Ecto neural progenitor cell (in vitro differentiated cells): ENCODE measurements at places on chromosomes 13 and 19.

- DNase-seq, result no peak
Measured at GRCh38 chr13:32201809-32202208, 113.4 kb downstream of the ZAR1L start.

DNA sequence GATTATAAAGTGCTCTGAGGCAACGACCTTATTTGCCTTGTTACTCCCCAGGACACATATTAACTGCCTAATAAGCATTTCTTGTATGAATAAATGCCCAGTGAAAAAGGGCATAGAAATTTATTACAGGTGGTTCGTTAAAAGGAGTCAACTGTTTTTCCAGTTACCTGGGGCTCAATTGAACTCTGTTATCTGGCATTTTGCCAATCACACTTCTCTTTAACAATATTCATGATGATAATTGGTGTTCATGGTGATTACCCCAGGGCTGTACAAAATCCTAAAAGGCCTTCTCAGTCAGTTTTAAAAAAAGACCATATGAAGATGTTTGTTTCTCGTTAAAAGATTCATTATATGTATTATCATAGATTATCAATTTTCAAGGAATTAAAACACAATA, 57.1 kb downstream of the KL start:
- no peak for DNase-seq

- no peak for DNase-seq
Measured at GRCh38 chr19:11460207-11460606, 20.6 kb downstream of the ELAVL3 start.

DNA sequence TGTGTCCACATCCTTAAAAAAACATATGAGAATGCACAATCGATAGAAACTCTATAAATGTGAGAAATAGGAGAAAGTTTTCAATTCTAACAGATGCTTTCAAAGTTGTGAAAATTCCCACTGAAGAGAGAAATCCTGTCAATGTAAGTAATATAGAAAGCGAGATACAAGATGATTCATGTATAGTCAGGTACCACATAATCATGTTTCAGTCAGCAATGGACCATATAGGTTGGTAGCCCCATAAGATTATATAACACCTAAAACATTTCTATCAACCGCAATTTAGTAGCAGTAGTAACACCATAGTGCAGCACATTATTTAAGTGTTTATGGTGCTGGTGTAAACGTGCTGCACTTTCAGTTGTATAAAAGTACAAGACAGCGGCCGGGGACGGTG, 18.5 kb downstream of the ZNF791 start:
- no peak for DNase-seq

- no peak for DNase-seq
Measured at GRCh38 chr19:32672841-32673240, 2.1 kb downstream of the ANKRD27 start.

- DNase-seq, result no peak
Measured at GRCh38 chr13:20497006-20497775, 28.5 kb downstream of the CRYL1 start.

GRCh38 chr19:19997656-19998268, 41.5 kb downstream of the ZNF682 start:
- no peak for DNase-seq

DNA sequence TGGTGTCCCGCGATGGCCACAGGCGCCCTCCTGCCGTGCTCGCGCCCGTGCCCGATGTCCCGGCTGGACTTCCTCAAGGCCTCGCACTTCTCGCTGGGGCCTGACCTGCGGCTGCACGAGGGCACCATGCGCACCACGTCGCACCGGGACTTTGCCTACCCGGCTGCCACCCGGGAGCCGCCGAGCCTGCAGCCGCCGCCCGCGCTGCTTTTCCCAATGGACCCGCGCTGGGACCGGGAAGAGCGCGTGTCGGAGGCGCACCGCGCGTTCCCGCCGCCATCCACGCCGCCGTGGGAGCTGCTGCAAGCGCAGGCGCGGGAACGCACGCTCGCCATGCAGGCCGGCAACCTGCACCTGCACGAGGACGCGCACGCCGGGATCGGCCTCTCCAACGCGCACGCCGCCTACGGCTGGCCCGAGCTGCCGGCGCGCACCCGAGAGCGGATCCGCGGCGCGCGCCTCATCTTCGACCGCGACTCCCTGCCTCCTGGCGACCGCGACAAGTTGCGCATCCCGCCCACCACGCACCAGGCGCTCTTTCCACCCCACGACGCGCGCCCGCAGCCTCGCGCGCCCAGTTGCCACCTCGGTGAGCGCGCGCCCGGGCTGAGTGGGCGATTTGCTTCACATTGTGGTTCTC, 12.1 kb upstream of the PEX11G start:
- peak; percentile 86 for DNase-seq

DNA sequence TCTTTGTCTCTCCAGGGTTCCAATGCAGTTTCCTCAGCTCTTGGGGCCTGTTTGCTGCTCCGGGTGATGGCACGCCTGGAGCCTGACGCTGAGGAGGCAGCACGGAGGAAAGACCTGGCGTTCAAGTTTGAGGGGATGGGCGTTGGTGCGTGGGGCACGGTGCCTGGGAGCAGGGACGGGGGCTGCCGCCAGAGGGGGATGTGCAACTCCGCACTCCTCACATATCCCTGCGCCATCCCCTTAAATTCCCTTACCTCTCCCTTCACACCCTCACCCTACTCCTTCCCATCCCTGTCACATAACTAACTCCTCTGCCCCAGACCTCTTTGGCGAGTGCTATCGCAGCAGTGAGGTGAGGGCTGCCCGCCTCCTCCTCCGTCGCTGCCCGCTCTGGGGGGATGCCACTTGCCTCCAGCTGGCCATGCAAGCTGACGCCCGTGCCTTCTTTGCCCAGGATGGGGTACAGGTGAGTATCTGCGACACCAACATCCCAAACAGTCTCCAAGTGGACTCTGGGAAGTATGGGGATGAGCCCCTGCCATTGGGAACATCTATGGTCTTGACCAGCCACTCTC, 31.1 kb downstream of the TRPM4 start:
- DNase-seq, result no peak

- DNase-seq, result peak; percentile 66
Measured at GRCh38 chr19:33794683-33795369, 1.8 kb upstream of the KCTD15 start.

- DNase-seq, result no peak
Measured at GRCh38 chr19:14528419-14529253, 758 bp upstream of the TECR start.

DNA sequence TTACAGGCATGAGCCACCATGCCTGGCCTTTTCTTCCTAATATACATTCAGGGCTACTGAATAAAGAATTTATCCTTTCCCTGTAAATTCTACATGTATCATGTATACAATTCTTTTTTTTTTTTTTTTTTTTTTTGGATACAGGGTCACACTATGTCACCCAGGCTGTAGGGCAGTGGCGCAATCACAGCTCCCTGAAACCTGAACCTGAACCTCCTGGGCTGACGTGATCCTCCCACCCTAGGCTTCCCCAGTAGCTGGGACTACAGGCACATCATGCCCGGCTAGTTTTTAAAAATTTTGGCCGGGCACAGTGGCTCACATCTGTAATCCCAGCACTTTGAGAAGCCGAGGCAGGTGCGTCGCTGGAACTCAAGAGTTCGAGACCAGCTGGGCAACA, 6.5 kb upstream of the SLC44A2 start:
- DNase-seq, result no peak

DNA sequence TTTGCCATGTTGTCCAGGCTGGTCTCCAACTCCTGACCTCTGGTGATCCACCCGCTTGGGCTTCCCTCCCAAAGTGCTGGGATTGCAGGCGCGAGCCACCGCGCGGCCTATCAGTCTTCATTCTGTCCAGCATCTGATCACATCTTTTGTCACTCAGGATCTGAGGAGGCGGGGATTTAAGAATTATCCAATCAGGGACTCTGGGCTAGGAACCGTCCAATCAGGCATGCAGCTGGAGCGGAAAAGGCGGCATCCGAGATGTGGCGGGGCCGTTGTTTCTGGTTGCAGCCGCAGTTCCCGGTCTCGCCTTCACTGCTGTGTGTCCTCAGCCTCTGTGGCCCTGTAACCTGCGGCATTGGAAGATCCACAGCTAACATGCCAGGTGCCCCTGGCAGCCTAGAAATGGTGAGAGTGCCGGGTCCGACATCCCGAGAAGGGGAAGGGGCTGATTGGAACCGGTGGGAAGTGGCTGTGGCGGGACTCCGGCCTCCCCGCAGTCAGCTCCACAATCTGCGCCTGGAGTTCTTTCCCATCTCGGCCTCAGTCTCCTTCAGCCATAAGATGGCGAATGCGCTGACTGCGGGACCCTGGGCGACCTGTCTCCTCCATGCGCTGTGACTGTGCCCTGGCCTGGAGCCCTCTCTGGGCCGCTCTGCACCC, at the start of gene ZNF729:
ZNF729 (plus strand) TSS at position 291 of the 660 bp plus-strand sequence; CDS start at position 376, 85 bp downstream.
- DNase-seq, result no peak

GRCh38 chr13:71516521-71516920, 350.5 kb downstream of the DACH1 start:
- no peak for DNase-seq

GRCh38 chr19:54162241-54162805, 2.8 kb upstream of the LENG1 start:
- peak; percentile 83 for DNase-seq

GRCh38 chr19:48770734-48771472, 15.6 kb downstream of the FGF21 start:
- DNase-seq, result no peak

GRCh38 chr19:19372656-19373416, 32.6 kb upstream of the GATAD2A start:
- no peak for DNase-seq

DNA sequence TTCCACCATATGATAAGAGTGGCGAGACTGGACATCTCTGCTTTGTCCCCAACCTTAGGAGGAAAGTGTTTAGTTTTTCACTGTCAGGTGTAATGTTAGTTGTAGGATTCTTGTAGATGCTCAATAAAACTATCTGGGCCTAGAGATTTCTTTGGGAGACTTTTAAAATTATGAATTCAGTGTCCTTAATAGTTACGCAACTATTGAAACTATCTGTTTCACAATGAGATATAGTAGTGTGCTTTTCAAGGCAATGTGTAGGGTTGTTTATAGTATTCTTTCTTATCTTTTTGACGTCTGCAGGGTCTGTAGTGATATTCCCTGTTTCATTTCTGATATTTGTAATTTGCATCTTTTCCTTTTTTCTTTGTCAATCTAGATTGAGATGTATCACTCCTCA, 33.2 kb upstream of the F7 start:
- DNase-seq, result no peak

GRCh38 chr19:2652504-2653099, 49.9 kb downstream of the GNG7 start:
- no peak for DNase-seq

DNA sequence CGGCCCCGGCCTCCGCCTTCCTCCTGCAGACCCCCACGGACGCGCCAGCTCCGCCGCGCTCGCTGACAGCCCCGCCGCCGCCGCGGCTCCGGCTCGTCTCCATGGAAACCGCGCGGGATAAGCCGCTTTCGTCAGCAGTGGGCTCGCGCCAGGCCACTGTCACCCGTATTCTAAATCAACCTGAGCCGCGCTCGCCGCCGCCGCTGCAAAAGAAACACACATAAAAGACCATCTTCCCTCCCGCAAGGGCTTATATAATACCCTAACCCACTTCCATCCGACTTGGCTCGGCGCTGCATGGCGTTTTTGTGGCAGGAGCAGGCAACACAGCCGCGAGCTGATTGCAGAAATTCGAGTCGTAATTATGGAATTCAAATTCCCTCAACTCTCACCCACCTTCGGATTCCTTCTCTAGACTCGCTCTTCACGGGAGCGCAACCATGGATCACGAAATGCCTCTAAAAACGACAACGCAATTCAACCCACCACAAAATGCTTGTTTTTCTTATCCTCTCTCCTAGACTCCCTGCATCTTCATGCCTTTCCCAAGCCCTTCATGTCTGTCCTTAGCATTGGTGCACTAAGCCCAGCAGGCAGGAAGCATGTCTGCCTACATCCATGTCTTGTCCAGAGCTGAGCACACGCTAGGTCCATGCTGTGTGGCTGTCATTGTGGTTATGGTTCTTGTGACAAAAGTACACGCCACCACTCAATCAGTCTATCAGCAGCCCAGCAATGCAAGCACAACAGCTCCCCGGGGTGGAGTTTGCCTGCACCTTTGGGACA, at the start of gene AMER2:
AMER2 (minus strand) TSS at position 772 of the 786 bp plus-strand sequence; CDS start at position 103, 669 bp downstream.
- peak; percentile 83 for DNase-seq

DNA sequence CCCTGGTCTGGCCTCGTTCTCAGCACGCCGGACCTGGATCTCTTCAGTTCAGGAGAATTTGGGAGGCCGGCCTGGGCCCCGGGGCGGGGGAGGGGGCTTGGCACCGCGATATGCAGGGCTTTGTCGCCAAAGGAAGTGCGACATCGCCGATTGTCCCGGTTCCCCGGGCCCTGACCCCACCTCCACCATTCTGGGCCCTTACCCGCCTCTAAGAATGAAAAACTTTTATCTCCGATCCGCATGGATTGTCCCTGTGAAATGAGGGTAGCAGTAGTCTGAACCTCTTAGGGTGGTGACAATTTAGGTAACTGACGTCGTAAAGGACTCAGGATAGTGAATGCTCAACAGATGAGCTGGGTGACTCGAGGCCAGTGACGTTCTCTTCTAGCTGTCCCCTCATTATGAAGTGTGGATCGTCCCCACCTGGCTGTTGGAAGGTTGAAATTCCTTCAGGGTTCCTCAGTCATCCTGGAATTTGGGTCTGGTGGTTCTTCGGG, 650 bp downstream of the DDA1 start:
- DNase-seq, result no peak

DNA sequence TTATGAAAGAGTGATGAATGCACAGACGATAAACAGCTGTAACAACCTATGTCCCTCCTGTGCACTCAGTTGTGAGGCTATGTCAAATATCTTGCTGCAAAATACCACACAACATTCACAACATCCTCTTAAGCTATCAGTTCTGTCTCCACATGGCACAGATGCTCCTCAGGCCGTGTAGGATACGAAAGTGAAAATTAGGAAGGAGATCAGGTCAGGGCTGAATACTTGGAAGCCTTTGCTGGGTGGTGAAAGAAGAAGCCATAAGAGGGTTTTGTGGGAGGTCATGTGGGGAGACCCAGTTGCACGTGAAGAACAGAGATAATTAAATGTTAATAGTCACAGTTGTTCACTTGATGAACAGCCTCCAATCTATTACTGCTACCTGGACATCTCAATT, 58.9 kb downstream of the RXFP2 start:
- DNase-seq, result no peak

DNA sequence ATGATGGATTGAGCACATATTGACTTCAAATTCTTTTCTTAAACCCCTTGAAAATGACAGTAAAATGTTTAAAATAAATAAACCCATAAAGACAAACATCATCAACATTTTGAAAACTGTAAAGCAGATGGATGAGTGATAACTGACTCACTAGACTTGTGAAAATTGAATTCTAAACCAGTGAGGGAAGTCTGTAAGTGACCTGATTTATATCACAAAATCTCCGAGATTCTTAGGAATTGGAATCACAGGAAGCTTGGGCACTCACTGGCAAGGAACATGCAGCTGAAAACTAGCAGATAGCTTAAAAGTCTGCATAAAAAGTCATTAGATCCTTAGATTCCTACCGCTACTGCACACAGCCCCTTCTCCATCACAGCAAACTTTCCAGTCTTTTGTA, 51.3 kb upstream of the TSC22D1 start:
- DNase-seq, result no peak

GRCh38 chr13:95349267-95349666, 48.0 kb upstream of the ABCC4 start:
- no peak for DNase-seq
